ENCODE measurements at places on chromosomes 2 and 18. TPM values are rescaled to one million over a fixed set of nuclear protein-coding genes. Genes with fewer than 3 reads are reported as not detected.

DNA sequence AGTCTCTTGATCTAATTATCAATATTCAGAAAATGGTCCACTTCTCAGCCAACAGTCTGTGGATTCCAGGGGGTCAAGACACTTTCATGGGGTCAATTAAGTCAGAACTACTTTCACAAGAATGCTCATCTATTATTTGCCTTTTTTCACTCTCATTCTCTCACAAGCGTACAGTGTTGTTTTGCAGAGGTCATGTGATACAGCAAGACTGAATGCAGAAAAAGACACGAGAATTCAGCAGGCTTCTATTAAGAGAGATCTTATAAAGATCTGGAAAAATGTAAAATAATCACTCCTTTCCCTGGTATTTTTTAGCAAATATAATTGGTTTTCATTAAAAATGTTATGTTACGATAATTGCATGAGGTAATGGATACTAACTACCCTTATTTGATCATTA, 8.7 kb downstream of the RPRD1A start:
- no peak for DNase-seq

GRCh38 chr2:20104900-20105545, 53.6 kb upstream of the LAPTM4A start:
- no peak for DNase-seq

- DNase-seq = no peak
Measured at GRCh38 chr18:67525328-67526099, 9.0 kb upstream of the DSEL start.

DNA sequence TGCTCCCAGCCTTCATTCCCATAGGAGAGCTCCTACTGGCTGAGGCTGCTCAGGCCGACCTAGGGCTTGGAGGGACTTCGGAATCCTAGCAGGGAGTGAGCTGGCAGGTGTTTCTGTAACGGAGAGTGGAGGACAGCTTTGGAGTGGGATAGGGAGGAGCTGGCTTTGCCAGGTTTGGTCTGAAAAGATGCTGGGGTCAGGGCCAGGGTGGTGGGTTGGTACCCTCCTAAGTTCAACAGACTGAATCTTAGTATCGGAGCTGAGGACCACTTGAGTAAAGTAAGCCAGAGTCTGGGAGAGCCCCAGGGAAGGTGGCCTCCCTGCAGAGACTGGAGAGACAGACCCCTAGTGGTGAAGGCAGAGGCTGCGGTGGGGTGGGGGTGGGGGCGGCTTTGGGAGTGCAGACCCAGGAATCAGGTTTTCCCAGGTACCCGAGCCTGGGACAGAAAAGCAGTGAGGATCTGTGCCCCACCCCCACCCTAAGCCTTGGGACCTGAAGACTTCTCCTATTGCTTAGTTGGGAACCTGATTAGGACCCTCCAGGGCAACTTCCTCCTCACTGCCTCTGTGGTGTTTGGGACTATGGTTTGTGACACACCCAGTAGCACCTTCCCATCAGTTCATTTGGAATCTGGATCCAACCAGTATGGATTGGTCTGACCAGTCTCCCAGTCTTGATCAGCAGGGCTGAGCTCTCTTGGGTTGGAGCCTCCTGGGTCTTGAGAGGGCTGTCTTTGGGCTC, 3.0 kb downstream of the CNNM4 start:
- DNase-seq = no peak

DNA sequence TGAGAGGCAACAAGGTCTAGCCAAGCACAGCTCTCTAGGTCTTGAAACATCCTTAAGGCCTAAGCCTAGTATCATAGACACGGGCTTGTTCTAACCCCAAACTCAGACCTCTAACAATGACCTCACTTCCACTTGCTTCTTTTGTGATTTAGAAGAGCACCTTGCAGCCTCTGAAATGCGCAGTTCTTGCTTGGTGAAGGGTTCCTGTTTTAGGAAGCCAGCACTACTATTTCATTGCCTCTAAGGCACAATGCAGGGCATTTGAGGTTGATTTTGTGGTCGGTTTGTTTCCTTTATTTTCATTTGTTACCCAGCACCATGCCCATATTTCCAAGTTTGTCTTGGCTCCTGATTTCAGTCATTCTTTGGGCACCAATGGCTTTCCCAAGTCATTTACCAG, 117.0 kb upstream of the CYP1B1 start:
- no peak for DNase-seq

- no peak for DNase-seq
Measured at GRCh38 chr2:209529579-209529978, 105.7 kb downstream of the MAP2 start.

The GKN1 gene
- total RNA-seq = not detected

The MTCL1 gene
- total RNA-seq = 0.41 TPM
